CD4-positive, alpha-beta T cell treated with Interleukin-1 beta for 1 hour (primary cell): ENCODE measurements at places on chromosomes 3 and 15.
A peak's percentile ranks its signal among the peaks of the same experiment; 100 is the strongest.

GRCh38 chr3:158333736-158334135 lies 223.8 kb downstream of the RSRC1 start:
- DNase-seq, result no peak

DNA sequence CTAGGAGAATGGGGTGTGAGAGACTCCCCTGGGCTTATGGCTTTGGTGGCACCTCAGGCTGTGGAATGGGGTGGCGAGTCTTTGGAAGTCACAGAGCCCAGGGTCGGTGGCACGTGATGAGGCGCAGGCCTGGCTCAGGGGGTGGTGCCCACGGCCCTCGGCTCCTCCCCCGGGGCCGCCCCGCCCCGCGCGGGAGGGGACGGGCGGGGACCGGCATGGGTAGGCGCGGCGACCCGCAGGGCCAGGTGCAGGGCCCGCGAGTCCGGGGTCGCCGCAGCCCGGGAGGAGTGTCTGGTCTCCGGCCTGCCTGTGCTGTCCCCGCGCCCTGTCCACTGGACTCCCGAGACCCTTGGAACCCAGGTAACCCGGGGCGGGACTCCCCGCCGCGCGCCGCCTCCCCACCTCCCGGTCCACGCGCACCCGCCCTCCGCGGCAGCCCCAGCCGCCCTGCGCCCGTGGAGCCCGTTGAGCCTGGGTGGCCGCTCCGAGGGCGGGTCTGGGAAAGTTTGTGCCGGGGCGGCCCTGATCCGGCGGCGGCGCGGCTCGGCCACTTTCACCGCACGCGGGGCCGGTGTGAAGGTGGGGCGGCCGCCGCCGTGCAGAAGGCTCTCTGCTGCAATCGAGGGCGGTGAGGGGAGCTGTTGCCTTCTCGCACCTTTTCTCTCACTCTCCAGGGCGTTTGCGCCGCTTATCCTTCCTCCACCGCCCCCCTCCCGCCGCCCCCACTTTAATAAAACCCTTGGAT lies at the start of gene PAQR5:
PAQR5 (plus strand) TSS at position 216 of the 745 bp plus-strand sequence. CDS start 61,169 bp downstream, outside the sequence.
- DNase-seq, result no peak

- no peak for DNase-seq
Observed at GRCh38 chr15:71752128-71752527, 58.2 kb upstream of the NR2E3 start.

- no peak for DNase-seq
Observed at GRCh38 chr3:141992512-141992911, 116.1 kb downstream of the ATP1B3 start.

- no peak for DNase-seq
Observed at GRCh38 chr3:164320962-164321361, 757.3 kb downstream of the SI start.

DNA sequence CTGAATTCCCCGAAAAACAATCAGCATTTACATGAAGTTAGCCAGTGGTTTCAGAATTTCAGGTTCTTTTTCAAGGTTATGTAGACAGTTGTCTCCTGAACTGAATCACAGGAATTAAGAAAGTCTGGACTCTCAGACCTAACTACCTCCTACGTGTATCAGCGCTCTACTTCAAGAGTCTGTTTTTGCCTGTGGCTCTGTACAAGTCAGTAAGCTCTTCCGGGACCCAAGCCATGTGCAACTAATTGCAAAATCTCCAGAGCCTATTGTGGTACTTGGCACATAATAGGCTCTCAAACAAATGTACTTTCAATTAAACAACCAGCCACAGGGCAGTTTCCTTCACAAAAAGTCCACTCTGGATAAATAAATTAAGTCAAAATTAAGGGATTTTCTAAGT lies 414.2 kb downstream of the PDCD6IP start:
- no peak for DNase-seq

- DNase-seq, result no peak
Observed at GRCh38 chr15:68313501-68314410, 36.2 kb downstream of the FEM1B start.

DNA sequence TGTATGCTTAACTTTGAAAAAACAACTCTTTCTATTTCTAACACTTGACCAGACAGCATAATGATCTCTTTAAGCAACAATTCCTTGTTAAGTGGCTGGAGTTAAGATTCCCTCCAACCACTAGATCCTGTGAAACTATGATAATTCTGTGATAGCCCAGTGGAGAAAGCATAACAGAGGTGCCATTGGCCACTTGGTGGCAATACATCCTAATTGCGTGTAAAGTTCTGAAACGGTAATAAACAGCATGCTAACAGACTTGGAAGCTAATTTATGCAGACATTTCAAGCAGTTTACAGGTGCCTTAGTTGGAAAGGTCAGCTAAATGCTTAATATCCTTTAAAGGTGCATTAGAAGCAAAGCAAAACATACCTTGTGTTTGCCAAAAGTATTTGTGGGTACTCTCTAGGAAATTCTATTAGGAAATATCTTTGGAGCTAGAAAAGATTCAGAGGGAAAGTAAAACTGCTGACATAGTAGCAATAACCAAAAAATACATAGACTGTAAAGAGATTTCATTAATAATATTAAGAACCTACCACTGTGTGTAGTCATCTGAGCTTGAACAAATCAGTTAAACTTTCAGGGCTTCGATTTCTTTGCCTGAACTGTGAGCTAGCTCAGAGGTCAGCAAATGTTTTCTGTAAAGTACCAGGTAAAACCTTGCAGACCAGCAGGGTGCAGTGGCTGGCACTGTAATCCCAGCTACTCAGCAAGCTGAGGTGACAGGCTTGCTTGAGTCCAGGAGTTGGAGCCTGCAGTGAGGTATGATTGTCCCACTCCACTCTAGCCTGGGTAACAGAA lies 19.0 kb upstream of the CSTA start:
- no peak for DNase-seq

GRCh38 chr15:67685008-67685599 lies 140.2 kb upstream of the SKOR1 start:
- DNase-seq, result no peak

GRCh38 chr15:67186688-67187087 lies 67.8 kb downstream of the AAGAB start:
- no peak for DNase-seq

- DNase-seq, result no peak
Observed at GRCh38 chr3:129106866-129107565, 14.6 kb downstream of the RAB43 start.

DNA sequence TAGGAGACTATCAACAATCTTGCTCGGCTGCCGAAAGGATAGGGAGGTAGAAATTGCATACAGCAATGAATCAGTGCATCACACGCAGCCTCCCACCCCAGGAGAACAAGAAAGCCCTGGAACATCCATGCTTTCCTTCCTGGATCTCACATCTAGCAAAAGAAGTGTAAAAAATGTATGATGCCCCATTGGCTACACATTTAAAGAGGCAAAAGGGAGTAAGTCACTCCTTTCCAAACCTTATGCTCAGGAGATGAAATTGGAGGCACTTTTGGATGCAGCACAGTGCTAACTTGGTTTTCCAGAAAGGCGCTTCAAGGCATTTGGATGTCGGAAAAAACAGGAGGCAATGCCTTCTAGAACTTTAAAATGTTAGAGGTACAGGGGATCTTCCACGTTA lies 32.2 kb upstream of the FEZF2 start:
- no peak for DNase-seq

- DNase-seq, result no peak
Observed at GRCh38 chr15:46304321-46304720, 669.5 kb downstream of the SQOR start.

DNA sequence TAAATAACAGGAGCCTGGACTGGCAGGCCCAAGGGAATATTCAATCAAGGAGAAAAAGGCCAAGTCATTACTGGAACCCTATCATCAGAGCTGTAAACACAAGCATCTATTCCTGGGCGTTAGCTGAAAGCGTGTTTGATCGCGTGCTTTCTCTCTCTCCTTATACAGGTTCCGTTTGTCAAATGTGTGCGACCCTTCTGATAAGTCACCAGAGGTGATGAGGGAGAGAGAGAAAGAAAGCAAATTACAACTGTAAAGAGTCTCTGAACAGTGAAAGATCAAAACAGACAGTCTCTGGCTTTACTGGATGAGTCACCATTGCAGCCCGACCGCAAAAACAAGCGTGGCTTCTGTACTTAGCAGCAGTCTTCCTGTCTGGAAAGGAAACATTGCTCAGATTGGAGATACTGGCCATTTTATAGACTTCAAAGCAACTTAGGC lies 39.5 kb upstream of the TPRG1 start:
- DNase-seq, result peak; percentile 81

DNA sequence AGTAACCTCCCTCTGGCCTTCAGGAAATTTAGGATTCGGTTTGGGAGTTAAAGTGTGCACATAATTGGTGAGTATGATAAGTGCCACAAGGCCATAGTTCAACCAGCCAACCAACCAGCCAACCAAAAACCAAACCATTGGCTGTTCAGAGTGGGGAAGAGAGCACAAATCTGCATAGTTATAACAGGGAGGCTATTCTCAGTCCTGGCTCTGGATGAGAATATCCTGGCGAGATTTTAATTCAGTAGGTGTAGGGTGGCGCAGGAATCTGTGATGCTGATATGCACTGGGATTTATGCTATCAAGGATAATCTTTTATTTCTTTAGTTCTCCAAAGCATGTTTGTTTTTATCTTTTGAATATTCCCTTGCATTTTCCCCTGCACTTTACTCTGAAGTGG lies 49.1 kb downstream of the AKAP13 start:
- no peak for DNase-seq

DNA sequence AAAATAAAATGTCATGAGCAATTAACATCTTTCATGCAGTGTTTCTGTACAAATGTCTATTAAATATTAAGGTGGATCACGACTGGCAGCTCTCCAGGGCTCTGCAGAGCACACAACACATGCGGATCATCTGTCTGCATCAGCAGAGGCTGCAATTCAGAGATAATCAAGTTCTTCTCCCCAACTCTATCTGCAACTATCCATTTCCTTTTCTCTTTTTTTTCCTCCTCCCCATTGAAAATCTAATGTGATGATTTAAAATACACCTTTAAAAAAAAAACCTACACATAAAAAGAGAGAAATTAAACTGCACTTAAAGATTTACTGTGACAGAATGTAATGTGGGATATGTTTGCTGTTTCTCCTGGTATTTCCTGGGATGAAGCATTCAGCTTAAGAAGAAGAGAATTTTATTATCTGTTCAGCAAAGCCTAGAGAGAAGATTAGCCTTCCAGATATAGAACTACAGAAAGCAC lies 352.6 kb upstream of the CCDC54 start:
- DNase-seq, result no peak

GRCh38 chr3:21585216-21585740 lies 165.7 kb downstream of the ZNF385D start:
- DNase-seq, result no peak

DNA sequence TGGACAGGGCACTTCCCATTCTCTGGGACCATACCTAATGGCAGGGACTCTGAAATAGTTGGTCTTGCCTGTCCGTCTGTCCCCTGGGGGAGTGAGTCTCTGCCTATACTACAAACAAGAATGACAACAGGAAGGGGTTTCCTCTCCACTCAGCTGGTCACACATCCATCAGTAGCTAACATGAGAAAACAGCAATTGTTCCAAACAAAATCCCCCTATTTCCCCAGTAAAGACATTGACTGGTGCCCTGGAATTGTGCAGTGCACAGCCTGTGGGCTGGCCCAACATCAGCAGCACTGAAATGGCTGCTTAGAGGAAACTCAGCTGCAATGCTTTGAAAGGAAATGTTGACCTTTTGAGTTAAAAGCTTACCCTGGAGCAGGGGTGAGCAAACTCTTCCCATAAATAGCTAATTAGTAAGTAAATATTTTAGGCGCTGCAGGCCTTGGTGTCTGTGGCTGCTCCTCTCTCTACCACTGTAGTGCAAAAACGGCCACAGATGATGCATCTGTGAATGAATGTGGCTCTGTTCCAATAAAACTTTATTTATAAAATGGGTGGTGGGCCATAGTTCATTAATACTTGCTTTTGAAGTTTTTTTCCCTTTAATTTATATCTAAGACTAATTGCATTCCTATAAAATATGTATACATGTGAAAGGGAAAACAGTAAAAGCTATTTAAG lies 174.3 kb downstream of the KLF13 start:
- no peak for DNase-seq

GRCh38 chr3:48688032-48688736 lies 2.5 kb upstream of the NCKIPSD start:
- no peak for DNase-seq

GRCh38 chr3:142724682-142725356 lies 985 bp downstream of the TRPC1 start:
- DNase-seq, result no peak

- DNase-seq, result peak; percentile 81
Observed at GRCh38 chr3:112132975-112133448, at the start of gene GCSAM. Gene GCSAM (minus strand): TSS chr3:112133248. CDS start chr3:112133120, 128 bp downstream.

DNA sequence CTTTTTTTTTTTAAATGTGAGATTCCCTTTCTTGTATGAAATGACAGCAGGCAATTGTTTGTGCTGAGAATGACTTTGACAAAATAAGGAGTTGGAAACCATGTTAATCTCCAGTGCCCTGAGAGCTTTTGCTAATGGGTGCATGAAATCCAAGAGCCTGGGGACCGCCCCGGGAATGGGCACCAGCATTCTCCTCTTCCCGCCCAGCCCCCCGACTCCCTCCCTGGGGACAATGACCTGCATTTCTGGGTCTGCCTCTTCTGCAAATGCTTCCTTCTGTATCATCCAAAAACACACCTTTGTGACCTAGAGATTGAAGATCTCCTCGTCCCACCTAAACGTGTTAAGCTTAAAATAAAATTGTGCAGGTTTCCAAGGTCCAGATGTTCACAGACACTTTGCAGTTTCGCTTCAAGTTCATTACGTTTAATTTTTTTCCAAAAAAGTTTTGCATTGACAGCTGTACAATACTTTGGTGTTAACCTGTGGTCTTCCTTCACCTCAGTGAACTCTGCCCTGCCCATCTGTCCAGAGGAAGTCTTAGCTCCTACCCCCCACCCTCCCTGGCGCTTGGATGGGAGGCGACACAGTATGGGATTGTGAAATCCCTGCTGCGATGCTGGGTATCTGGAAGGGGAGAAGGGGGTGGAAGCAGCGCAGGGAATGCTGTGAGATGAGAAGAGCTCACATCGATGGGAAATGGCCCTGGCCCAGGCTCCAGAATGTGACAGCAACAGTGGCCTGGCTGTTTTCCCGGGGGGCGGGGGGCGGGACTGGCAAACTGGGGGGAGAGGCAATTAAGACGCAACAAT lies 50.1 kb downstream of the TLE3 start:
- no peak for DNase-seq

GRCh38 chr3:127418560-127419147 lies 130.8 kb upstream of the PRR20G start:
- DNase-seq, result no peak

- DNase-seq, result no peak
Observed at GRCh38 chr3:154486949-154487348, 57.0 kb upstream of the GPR149 start.

DNA sequence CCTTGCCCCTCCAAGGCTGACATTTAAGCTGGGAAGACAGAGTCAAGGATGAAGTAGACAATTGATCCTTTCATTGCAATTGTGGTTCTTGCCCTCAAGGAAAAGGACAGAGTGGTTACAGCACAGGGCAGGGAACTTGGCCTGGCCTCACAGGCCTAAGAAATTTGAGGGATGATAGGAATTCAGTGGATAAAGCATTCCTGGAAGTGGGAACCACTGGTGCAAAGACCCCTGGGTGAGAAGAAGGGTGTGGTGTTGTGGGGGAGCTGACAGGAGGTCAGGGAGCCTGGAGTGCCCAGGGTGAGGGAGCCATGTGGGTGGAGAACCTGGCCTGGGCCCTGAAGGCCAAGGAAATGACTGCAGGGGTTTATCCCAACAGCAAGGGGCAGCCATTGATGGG lies 287.4 kb downstream of the UACA start:
- DNase-seq, result no peak
